ENCODE measurements at places on chromosomes 3 and 15. TPM values are rescaled to one million over a fixed set of nuclear protein-coding genes. Genes with fewer than 3 reads are reported as not detected.

The IL17RC gene
- total RNA-seq: 0.37 TPM

The TM6SF1 gene
- 1.1 TPM for total RNA-seq

The CPLX3 gene
- not detected for total RNA-seq

The DNAH12 gene
- 0.19 TPM for total RNA-seq

The DUOX1 gene
- 0.08 TPM for total RNA-seq

The BTBD1 gene
- total RNA-seq: 70.8 TPM

The GRAMD2A gene
- total RNA-seq: not detected

The RLBP1 gene
- not detected for total RNA-seq

The FNDC3B gene
- total RNA-seq: 35.0 TPM

The FBXL2 gene
- total RNA-seq: not detected

The SPG21 gene
- total RNA-seq: 64.9 TPM

The PIAS1 gene
- 35.0 TPM for total RNA-seq

The P4HTM gene
- total RNA-seq: 24.4 TPM

The SSUH2 gene
- not detected for total RNA-seq

The SLC27A2 gene
- 0.38 TPM for total RNA-seq

The ACKR2 gene
- 0.36 TPM for total RNA-seq

The ARGFX gene
- total RNA-seq: not detected

The MITF gene
- not detected for total RNA-seq

The UBE2E2 gene
- total RNA-seq: 38.2 TPM

The PPM1L gene
- 0.21 TPM for total RNA-seq

The KLF13 gene
- 112 TPM for total RNA-seq

Data from GM12878 (cell line).